Vagina (tissue), 2 donors: ENCODE measurements at places on chromosomes 7 and 10. TPM values are rescaled to one million over a fixed set of nuclear protein-coding genes. Genes with fewer than 3 reads are reported as not detected.

- peak; percentile 22 for DNase-seq
These were observed 24.4 kb upstream of the ZNF273 start for GRCh38 chr7:64878684-64879083.

DNA sequence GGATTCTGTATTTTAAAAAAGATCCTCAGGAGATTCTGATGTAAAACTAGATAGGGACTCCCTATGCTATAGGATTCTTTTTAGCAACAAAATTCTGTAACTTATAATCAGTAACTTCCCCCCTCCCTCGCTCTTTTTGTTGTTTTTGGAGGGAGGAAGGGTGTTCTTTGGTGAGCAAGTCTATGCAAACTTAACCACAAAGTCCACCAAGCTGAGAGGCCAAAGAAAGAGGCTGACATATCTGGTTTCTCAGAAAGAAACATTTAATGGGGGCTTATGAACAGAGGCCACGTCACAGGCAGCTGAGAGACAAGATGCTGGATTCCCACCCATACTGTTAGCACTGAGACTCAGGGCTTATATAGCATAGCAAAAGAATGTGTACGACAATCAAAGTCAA, 14.3 kb upstream of the ABCB5 start:
- DNase-seq, result no peak

DNA sequence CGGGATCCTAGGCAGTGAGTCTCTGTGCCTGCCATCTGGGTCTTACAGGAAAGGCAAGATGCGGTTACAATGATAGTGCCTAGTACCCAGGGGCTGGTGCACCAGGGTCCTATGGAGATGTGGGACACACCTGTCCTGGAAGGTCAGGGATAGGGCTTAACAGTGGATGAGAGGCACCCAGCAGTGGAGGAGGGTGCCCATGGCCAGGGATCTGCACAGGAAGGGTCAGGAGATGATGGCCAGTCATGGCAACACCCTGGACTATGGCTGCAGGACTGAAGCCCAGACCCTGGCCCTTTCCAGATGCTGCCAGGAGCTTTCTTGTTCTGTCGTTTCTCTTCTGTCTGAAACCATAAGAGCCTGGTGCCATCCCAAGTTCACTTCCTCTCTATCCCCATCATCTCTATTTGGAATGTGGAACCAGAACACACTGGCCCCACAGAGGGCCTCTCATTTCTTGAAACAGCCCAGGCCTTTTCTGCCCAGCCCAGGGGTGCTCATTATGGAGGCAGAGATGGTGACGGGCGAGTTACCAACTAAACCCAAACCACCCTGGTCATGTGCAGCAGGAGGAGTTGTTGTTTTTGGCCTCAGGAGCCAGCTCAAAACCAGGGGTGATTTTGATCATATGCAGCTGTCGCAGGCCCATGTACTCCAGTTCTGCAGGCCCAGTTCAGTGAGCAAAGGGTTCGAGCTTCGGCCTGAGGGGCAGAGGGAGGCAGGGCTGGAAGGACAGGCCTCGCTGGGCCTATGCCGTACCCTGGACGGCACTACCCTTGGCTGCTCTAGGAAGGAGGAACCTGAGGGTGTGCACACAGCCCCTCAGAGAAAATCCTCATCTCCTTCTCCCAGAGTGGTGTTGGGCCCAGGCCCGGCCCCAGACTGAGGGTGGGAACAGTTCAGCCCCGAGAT, 52.6 kb upstream of the GDF10 start:
- peak; percentile 92 for DNase-seq

- no peak for DNase-seq
These were observed 1.0 kb downstream of the PAXIP1 start for GRCh38 chr7:155001756-155002410.

GRCh38 chr10:67812007-67812406, 26.0 kb downstream of the DNAJC12 start:
- DNase-seq, result no peak

DNA sequence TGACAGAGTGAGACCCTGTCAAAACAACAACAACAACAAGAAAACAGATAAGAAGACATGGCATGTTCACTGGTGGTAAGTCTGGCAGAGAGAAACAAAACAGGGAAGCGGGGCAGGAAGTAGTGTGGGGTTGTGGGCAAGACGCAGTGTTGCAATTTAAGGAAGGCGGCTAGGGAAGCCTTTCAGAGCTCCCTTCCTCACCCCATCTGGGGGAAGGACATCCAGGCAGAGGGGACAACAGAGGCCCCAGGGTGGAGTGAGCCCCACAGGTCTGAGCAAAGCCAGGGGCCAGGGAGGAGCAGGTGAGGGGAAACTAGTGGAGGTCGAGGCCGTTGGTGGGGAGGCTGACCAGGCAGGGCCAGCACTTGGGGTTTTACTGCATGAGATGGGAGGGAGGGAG, 16.8 kb downstream of the LAT2 start:
- no peak for DNase-seq

DNA sequence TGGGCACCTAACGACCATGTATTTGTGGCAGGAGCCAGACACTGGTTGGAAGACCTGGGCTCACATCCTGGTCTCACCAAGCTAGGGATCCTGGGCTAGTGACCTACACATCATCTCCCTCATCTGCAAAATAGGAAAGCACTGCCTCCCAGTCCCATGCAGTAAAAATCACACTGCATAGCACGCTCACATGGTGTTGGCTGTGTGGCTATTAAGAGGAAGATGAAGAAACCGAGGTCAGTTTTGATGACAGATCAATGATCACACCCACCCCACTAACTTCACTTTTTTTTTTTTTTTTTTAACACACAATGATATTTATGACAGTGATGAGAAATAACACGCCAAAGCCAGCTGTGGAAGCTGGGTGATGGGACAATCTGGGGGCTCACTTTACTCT, 146.5 kb downstream of the RNF216 start:
- DNase-seq, result no peak

GRCh38 chr10:50550291-50550839, 73.4 kb downstream of the SGMS1 start:
- no peak for DNase-seq

- no peak for DNase-seq
These were observed 49.6 kb downstream of the LGI1 start for GRCh38 chr10:93807371-93807770.

DNA sequence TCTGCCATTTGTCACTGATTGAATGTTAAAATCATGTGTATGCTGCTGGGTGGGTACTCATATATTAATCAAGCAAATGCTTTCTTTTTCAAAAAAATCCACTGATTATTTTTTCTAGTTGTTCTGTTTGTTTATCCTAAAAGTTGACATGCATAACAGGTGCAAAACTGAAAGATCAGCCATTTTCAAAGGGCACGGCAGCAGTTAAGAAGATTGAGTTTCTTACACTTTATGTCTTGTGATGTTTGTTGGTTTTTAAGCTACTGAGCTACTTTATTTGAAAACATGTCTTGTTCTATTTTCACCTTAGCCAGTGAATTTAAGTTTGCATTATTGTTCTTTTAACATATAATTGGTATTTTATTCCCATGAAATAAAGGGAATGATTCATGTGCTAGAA, 45.8 kb downstream of the PPP1R3A start:
- no peak for DNase-seq

DNA sequence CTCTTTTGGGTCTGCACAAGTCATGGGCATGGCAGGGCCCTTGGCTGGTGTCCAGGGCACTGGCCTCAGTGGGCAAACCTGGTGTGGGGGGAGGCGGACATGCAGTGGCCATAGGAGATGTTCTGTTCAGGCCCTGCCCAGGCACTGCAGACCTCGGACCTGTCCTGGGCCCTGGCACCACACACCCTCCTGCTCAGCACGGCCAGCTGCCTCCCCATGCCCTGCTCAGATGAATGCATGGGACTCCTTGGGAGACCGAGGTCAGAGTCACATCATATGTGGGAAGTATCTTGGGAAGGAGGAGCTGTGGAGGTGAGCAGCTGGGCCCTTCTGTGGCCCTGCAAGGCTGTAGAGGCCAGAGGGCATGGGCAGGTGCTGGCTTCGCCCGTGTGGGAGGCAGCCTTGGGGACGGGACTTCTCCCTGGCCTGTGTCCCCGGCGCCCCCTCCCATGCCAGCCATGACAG, 130.8 kb downstream of the VIPR2 start:
- no peak for DNase-seq

- no peak for DNase-seq
These were observed 43.8 kb downstream of the ADAMTS14 start for GRCh38 chr10:70715853-70716795.

GRCh38 chr7:123360631-123361030, 160.9 kb upstream of the SLC13A1 start:
- no peak for DNase-seq

DNA sequence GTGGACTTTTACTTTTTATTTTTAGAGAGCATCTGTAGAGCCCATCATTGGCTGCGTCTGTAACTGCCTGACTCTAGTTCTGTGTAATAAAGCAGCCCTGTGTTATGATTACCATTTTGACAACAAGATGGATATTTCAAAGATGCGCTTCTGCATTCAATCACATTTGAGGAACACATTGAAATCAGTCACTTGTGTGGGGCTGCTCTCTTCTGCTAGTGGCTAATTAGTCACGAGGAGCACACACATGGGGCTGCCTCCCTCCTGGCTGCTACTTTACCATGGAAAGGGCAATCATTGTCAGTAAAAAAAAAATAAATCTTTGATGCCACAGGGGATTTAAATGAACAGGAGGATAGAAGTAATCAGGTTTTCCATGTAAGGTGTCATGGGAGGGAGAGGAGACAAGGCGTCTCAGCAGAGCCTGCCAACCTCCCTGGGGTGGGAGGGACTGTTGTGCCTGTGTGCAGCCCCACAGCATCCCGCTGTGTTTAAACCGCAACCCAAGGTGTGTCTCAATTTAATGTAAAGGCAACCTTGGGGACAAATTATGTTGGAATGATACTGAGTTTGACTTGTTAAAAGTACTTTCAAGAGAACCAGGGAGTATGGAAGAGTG, 205.2 kb upstream of the COBL start:
- DNase-seq, result no peak

DNA sequence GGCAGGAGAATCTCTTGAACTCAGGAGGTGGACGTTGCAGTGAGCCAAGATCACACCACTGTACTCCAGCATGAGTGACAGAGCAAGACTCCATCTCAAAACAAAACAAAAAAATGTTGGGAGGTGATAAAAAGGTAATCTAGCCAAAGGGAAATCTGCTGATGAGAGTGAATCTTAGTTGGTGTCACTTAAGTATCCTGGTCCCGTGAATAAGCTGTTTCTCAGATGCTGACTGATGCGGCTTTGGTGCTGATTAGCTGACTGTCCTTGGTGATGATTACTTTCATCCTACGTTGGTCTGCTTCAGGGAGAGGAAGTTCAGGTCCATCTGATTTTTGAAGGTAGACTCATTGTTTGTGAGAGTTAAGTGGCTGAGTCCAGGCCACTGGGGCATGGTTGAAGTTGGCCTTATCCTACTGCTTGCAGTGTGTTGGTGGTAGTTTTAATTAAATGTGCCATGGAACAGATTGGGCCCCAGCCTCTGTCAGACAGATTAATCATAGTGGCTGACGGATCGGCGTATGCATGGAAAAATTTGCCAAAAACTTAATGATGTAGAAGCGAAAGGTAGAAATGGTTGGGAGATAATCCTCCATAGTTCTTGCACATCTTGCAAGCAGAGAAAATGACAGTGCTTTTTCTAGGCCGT, 17.4 kb upstream of the TMEM236 start:
- peak; percentile 29 for DNase-seq

GRCh38 chr10:3779158-3779741, 5.8 kb downstream of the KLF6 start:
- DNase-seq, result no peak

GRCh38 chr10:11961771-11962170, 80.8 kb downstream of the UPF2 start:
- no peak for DNase-seq

- no peak for DNase-seq
These were observed 16.7 kb upstream of the ZNF862 start for GRCh38 chr7:149821191-149822148.

DNA sequence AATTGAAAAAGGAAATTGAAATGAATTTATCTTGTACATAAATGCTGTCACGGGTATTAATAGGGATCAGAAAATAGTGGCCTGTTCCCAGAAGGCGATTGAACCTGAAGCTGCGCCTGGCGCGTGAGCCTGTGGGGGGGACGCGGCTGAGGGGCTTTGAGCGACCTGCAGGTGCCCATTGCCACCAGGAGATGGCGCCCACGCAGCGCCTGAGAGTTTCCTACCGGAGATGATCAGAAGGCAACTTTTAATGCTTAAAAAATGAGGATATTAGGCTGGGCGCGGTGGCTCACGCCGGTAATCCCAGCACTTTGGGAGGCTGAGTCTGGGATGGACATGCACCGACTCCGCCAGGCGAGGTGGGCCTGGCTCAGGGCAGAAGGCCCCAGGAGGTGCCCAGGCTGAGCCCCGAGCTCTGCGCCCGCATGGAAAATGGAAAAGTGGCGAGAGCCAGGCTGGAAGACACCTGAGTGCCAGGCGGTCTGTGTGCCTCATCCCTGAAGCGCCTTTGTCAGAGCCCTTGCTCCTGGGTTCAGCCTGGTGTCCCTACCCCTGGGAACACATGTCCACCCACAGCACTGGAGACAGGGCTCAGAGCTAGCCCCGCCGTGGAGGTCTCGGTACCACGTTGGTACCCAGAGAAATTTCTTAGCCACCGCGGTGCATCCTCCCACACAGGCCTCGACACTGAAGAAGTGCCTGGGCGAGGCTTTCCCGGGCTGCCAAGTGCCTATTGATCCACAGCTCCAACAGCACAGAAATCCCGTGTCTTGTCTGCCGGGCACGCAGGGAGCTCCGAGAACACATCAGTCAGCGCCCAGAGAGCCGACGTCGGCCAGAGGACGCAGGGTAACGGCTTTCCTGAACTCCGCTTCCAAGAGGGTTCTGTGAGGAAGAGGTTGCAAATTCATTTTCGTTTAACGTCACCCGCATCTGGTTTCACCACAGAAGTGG, 117.4 kb downstream of the INPP5A start:
- no peak for DNase-seq

- peak; percentile 77 for DNase-seq
These were observed 69.3 kb downstream of the ALOX5 start for GRCh38 chr10:45443101-45444009.

- no peak for DNase-seq
These were observed 95.0 kb downstream of the KLF6 start for GRCh38 chr10:3689871-3690510.

- DNase-seq, result no peak
These were observed 114.7 kb upstream of the ADCY1 start for GRCh38 chr7:45459476-45459875.

Gene NPTX2
- total RNA-seq, result 13.0 TPM

Gene TMEM229A
- not detected for total RNA-seq

Gene CDNF
- total RNA-seq, result 7.4 TPM

Gene SPDYE1
- not detected for total RNA-seq

Gene MOGAT3
- not detected for total RNA-seq

Gene TMEM196
- not detected for total RNA-seq

Gene C7orf33
- not detected for total RNA-seq
